Activated CD8-positive, alpha-beta memory T cell treated with anti-CD3 and anti-CD28 coated beads for 1 hour (primary cell): ENCODE measurements at places on chromosomes 16 and 17.

- DNase-seq = no peak
Observed at GRCh38 chr17:14732211-14732610, 431.3 kb downstream of the HS3ST3B1 start.

GRCh38 chr17:43366891-43367736 is 31.7 kb upstream of the ARL4D start:
- no peak for DNase-seq

- no peak for DNase-seq
Observed at GRCh38 chr17:20273741-20274500, 193.4 kb downstream of the LGALS9B start.

DNA sequence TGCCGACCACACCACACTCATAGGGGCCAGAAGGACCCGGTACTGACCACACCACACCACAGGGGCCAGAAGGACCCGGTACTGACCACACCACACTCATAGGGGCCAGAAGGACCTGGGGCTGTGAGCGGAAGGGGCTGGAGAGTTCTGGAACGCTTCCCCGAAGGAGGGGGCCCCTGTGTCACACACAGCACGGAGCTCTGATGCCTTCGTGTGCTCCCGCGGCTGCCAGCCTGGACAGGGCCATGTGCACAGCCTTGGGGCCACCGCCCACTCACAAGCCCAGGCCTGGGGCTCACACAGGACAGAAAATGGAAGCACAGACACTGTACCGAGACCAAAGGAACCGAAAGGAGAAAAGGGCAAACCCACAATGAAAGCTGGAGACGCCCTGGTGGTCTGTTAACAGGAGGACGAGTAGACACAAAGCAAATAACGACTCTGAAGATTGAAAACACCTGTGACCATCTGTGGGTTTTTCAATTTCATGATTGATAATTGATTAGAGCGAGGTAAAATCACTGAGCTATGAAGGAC is 106.5 kb upstream of the METRNL start:
- DNase-seq = no peak

DNA sequence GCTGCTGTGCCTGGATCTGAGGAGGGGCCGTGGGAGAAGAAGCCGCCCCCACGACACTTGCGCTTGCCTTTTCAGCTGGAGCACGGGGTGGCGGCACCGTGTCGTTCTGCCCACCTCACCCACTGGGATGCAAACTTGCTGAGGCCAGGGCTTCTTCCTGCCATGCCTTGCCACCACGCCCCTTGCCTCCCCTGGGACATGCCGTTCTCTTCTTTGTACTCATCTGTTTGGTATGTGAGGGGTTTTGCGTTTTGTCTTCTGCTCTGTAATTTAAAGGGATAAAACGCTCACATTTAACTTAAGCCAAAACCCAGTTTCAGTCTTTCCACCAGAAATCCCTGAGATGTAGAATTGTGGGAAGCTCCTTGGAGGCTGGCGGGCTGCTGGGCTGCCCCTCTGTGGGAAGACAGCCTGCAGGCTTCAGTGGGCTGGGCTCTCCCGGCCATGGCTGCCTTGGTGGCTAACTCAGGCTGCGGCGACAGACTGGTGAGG is 180.2 kb downstream of the RPTOR start:
- no peak for DNase-seq

- DNase-seq = no peak
Observed at GRCh38 chr17:77734371-77735080, 224.0 kb upstream of the TNRC6C start.
